ENCODE measurements at places on chromosomes 7 and 10. TPM values are rescaled to one million over a fixed set of nuclear protein-coding genes. Genes with fewer than 3 reads are reported as not detected.

DNA sequence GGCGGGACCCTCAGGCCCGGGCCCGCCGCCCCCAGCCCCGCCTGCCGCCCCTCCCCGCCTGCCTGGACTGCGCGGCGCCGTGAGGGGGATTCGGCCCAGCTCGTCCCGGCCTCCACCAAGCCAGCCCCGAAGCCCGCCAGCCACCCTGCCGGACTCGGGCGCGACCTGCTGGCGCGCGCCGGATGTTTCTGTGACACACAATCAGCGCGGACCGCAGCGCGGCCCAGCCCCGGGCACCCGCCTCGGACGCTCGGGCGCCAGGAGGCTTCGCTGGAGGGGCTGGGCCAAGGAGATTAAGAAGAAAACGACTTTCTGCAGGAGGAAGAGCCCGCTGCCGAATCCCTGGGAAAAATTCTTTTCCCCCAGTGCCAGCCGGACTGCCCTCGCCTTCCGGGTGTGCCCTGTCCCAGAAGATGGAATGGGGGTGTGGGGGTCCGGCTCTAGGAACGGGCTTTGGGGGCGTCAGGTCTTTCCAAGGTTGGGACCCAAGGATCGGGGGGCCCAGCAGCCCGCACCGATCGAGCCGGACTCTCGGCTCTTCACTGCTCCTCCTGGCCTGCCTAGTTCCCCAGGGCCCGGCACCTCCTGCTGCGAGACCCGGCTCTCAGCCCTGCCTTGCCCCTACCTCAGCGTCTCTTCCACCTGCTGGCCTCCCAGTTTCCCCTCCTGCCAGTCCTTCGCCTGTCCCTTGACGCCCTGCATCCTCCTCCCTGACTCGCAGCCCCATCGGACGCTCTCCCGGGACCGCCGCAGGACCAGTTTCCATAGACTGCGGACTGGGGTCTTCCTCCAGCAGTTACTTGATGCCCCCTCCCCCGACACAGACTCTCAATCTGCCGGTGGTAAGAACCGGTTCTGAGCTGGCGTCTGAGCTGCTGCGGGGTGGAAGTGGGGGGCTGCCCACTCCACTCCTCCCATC is 82.7 kb downstream of the PAX2 start:
- no peaks in the 10 kb centered on the region for H3K36me3 ChIP-seq
- H3K27ac ChIP-seq, result no peak overlapping the region
- H3K27me3 ChIP-seq, result peaks cover 60% of the 10 kb centered on the region
- peak overlapping the region; percentile 56 for H3K4me3 ChIP-seq

GRCh38 chr7:54864663-54865062 is 105.7 kb upstream of the SEC61G start:
- DNase-seq, result no peak
- no peak overlapping the region for H3K27ac ChIP-seq
- H3K4me1 ChIP-seq, result no peaks in the 10 kb centered on the region
- H3K27me3 ChIP-seq, result no peaks in the 10 kb centered on the region
- no peak overlapping the region for H3K4me3 ChIP-seq

DNA sequence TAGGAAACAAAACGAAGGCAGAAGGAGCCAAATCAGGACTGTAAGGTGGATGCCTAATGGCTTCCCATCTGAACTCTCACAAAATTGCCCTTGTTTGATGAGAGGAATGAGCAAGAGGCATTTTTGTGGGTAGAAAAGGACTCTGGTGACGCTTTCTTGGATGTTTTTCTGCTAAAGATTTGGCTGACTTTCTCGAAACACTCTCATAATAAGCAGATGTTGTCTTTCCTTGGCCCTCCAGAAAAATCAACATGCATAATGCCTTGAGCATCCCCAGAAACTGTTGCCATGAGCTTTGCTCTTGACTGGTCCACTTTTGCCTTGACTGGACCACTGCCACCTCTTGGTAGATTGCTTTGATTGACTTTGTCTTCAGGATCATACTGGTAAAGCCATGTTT is 13.5 kb downstream of the PTPN12 start:
- DNase-seq, result no peak
- H3K4me1 ChIP-seq, result peaks cover 13% of the 10 kb centered on the region
- H3K27ac ChIP-seq, result no peak overlapping the region
- no peaks in the 10 kb centered on the region for H3K36me3 ChIP-seq
- no peak overlapping the region for H3K4me3 ChIP-seq

ANKRD1 gene
- not detected for total RNA-seq

- no peaks in the 10 kb centered on the region for H3K36me3 ChIP-seq
- no peak overlapping the region for H3K27ac ChIP-seq
- H3K4me3 ChIP-seq, result no peak overlapping the region
Measured at GRCh38 chr10:94104316-94105000, 110.7 kb downstream of the PLCE1 start.

BICC1 gene
- not detected for total RNA-seq

DNA sequence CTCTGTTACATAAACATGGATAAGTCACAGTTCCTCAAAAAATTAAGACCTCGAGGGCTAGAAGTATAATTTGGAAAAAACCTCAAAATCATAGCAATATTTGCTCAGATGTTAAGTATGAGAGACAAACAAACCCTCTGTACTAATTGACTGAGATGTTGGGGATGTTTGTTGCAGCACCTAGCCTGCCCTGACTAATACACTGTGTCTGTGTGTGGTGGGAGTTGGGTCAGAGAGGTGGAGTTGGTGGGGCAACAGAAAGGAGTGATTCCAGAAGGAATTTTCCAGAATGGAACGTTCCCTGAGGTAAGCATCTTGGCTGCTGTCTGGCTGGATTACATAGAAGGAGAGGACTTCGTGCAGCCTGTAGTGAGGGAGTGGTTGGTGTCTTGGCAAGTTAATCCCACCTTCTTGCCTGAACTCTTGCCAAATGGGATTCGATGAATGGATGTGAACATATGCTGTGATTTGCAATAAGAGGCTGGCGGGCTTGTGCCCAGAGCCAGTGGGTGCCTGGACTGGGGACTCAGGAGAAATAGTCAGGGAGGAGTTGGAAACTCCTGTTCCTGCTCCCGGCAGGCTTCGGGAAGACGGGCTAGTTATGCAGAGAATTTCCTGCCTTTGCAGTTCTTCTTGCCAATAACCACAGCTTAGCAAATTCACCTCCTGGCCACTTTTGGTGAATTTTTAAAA is 9.3 kb upstream of the FAM180A start:
- no peaks in the 10 kb centered on the region for H3K27me3 ChIP-seq
- H3K4me3 ChIP-seq, result no peak overlapping the region
- H3K27ac ChIP-seq, result no peak overlapping the region
- no peaks in the 10 kb centered on the region for H3K4me1 ChIP-seq

DNA sequence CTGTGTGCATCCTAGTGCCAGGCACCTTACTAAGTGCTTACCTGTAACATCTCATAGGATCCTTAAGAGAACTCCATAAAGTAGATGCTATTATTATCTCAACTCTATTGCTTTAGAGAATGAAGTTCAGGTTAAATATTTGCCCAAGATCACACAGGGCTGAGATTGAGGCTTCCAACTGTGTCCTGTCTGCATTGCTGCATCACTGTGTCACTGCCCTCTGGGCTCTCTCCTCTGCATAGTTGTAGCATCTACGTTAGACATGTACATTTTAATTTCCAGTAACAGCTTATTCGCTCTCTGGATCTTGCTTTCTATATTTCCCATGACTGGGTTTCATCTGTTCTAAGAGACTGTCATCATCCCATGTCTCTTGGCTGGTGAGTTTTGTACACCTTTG is 63.6 kb upstream of the FZD8 start:
- H3K4me1 ChIP-seq, result no peaks in the 10 kb centered on the region
- H3K36me3 ChIP-seq, result no peaks in the 10 kb centered on the region
- no peak overlapping the region for H3K4me3 ChIP-seq
- no peak overlapping the region for H3K27ac ChIP-seq
- no peak for DNase-seq
- no peaks in the 10 kb centered on the region for H3K27me3 ChIP-seq

SLC26A5 gene
- total RNA-seq, result not detected

MALRD1 gene
- not detected for total RNA-seq

DNA sequence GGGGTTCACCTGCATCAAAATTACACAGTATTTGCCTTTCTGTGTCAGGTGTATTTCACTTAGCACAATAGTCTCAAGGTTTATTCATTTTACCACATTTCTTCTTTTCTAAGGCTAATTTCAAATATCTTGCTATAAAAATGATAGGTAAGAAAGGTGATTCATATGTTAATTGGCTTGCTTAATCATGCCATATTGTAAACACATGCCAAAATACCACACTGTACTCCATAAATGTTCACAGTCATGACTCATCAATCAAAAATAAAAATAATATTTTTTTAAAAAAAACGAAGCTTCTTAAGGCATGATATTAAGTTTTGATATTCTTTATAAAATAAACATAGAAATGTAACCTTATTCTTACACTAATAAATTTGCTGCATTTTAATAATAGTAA is 947.1 kb downstream of the GRM8 start:
- H3K27me3 ChIP-seq, result no peaks in the 10 kb centered on the region
- no peak overlapping the region for H3K27ac ChIP-seq
- H3K36me3 ChIP-seq, result no peaks in the 10 kb centered on the region

BET1 gene
- total RNA-seq, result 19.9 TPM

EGR2 gene
- 89.9 TPM for total RNA-seq

GRCh38 chr7:29977886-29978651 is 11.5 kb downstream of the SCRN1 start:
- H3K4me3 ChIP-seq, result no peak overlapping the region
- no peak for DNase-seq
- H3K27ac ChIP-seq, result no peak overlapping the region

DNA sequence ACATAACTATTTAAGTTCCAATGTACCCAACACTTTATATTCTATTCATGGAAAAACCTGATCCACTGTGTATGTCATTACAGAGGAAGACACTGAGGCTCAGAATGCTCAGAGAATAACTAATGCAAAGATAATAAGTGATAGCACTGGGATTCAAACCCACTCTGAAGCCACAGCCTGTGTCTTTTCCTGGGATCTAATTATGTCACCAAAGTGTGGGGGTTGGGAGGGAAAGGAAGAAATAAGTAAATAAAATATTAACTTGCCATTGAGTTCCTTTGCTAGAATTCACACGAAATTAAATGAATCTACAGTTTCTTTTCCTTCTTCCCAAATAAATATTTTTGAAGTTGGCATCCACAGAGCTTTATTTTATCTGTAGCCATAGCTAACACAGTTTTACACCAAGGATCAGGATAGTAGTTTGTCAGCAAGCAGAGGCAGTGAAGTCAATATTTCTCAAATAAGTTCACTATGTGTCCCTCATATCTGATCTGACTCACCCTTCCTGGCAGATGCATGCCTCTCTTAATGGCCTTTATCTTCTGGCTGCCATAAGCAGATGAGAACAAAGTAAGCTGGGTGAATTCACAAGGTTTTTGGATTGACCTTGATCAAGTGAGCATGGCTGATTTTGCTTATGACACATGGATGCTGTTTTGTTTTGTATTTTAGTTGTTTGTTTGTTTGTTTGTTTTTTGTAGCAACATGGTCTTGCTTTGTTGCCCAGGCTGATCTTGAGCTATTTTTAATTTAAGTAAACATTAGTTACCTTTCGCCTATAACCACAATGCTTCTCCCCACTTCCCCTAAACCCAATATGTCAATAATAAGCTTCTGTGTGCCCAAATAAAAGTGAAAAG is 6.3 kb downstream of the RAPGEF5 start:
- no peaks in the 10 kb centered on the region for H3K36me3 ChIP-seq
- H3K4me3 ChIP-seq, result no peak overlapping the region
- peak overlapping the region; percentile 35 for H3K27ac ChIP-seq
- no peaks in the 10 kb centered on the region for H3K4me1 ChIP-seq

DNA sequence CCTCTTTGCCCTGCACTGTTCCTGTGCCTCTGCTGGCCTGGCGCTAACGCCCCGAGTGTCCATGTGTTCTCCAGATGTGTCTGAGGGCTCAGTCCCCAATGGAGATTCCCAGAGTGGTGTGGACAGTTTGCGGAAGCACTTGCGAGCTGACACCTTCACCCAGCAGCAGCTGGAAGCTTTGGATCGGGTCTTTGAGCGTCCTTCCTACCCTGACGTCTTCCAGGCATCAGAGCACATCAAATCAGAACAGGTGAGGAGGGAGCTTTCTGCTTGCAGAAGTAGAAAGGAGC is 60.9 kb downstream of the PAX2 start:
- H3K27ac ChIP-seq, result no peak overlapping the region
- H3K4me3 ChIP-seq, result no peak overlapping the region
- no peak for DNase-seq
- H3K27me3 ChIP-seq, result peaks cover 6% of the 10 kb centered on the region
- no peaks in the 10 kb centered on the region for H3K36me3 ChIP-seq
- no peaks in the 10 kb centered on the region for H3K4me1 ChIP-seq

GPRIN2 gene
- not detected for total RNA-seq

WNT16 gene
- 0.09 TPM for total RNA-seq

GRCh38 chr10:51214207-51215196 is 140.2 kb downstream of the PRKG1 start:
- DNase-seq, result no peak
- H3K27ac ChIP-seq, result no peak overlapping the region
- H3K4me1 ChIP-seq, result no peaks in the 10 kb centered on the region
- no peaks in the 10 kb centered on the region for H3K27me3 ChIP-seq
- no peak overlapping the region for H3K4me3 ChIP-seq

GRCh38 chr10:68595513-68595912 is 35.4 kb downstream of the TET1 start:
- DNase-seq, result no peak
- H3K4me3 ChIP-seq, result no peak overlapping the region
- no peaks in the 10 kb centered on the region for H3K27me3 ChIP-seq
- peaks cover 5% of the 10 kb centered on the region for H3K4me1 ChIP-seq

LBX1 gene
- total RNA-seq, result not detected

CALCR gene
- total RNA-seq, result not detected

GRCh38 chr7:98119256-98119918 is 12.7 kb downstream of the LMTK2 start:
- H3K4me1 ChIP-seq, result no peaks in the 10 kb centered on the region
- H3K27me3 ChIP-seq, result no peaks in the 10 kb centered on the region
- no peaks in the 10 kb centered on the region for H3K36me3 ChIP-seq
- no peak overlapping the region for H3K4me3 ChIP-seq

PTPRN2 gene
- total RNA-seq, result 0.33 TPM

DNA sequence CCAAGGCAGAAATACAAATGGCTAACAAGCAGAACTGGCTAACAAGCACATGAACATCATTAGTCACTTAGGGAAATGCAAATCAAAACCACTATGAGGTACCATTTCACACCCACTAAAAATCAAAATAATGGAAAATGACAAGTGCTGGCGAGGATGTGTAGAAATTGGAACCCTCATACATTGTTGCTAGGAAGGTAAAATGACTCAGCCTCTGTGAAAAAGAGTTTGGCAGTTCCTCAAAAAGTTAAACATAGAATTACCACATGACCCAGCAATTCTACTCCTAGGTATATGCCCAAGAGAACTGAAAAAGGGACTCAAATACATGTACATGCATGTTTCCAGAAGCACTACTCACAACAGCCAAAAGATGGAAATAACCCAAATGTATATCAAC is 52.8 kb upstream of the ANAPC16 start:
- no peak overlapping the region for H3K4me3 ChIP-seq
- H3K27ac ChIP-seq, result no peak overlapping the region
- DNase-seq, result no peak
- no peaks in the 10 kb centered on the region for H3K27me3 ChIP-seq

DNA sequence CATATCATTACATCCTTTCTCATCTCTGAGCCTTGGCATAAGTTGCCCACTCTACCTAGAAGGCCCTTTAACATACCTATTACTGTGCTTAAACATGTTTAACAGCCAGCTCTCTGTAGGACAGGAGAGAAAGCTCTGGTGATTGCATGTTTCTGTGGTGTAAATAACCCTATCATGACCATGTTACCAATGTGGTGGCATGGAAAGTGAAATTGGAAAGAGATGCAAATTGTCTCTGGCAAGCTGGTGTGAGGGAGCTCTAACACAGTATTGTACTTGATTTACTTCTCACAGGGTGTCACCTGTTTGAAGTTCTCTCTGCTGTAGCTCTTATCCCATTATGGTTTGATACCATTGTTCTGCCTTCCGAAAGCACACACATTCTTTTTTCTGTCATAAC is 231.8 kb upstream of the DKK1 start:
- H3K4me1 ChIP-seq, result no peaks in the 10 kb centered on the region
- no peaks in the 10 kb centered on the region for H3K27me3 ChIP-seq
- no peak for DNase-seq
- no peak overlapping the region for H3K27ac ChIP-seq

CDC14C gene
- not detected for total RNA-seq

SLC18A3 gene
- total RNA-seq, result not detected

NEUROG3 gene
- total RNA-seq, result not detected

Measured in CD8-positive, alpha-beta memory T cell (primary cell).